Bronchial epithelial cell (primary cell): ENCODE measurements at places on chromosomes 4 and X. TPM values are rescaled to one million over a fixed set of nuclear protein-coding genes. Genes with fewer than 3 reads are reported as not detected.

DNA sequence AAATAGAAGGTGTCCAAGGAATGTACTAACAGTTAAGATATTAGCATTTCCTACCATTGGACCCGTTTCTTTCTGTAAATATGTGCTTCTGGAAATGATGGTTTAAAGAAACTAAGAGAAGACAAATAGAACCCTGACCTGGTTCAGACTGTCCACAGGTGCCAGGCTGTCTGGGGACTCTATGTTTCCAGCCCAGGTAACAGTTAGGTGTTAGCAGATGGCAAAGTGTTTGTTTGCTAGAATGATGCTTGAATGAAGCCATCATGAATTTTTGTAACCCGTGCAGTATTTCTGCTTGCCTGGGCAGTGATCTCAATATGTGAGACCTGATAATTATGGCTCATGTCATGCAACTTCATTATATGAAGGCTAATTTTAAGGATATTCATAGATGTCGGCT, 87.5 kb downstream of the LRRC66 start:
- DNase-seq: no peak

Gene PAGE4
- total RNA-seq: not detected in 2 replicates

- DNase-seq: no peak
Observed at GRCh38 chr4:123876143-123876542, 479.5 kb downstream of the SPRY1 start.

Gene UGT2A1
- not detected in 2 replicates for total RNA-seq

DNA sequence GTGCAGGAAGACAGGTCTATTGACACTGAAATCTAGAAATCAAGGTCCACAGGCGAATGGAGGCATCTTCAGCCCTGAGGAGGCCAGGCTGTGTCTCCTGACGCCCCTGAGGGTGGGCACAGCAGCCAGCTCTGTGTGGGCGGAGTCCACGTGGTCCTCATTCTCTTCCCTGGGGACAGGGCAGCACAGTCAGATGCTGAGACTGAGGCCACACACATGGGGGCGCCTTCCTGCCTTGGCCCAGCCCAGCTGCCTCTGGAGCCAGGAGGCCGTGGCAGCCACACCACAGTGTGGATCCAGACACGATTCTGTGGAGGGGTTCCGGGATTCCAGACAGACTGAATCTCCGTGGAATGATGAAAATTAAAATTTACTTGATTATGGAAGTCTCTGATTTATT, 20.8 kb downstream of the FGFR3 start:
- DNase-seq: no peak

Gene TCEAL9
- 46.6 and 66.6 TPM in 2 replicates for total RNA-seq

Gene RNF175
- under 0.01 TPM in 1 of 2 replicates, not detected in the other for total RNA-seq

Gene TMEM35A
- total RNA-seq: not detected in 2 replicates

Gene ATG4A
- total RNA-seq: 12.4 and 19.5 TPM in 2 replicates

Gene PNMA3
- under 0.01 TPM in 1 of 2 replicates, not detected in the other for total RNA-seq

DNA sequence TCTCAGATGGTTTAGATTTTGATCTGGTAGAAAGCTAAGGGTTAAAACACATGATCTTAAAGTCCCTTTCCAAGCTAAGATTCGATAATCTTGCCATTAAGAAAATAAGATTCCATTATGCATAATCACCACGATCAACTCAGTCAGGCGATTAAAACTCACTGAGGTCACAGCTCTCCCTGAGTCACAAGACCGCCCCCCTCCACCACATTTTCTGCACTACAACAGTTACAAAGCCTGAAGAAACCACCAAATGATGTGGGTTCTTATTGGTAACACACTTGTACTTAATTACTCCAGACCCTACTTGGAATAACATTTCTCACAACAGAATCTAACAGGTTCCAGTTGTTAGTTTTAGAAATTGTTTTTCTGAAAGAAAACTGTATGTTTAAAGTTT, 62.8 kb downstream of the SH3KBP1 start:
- no peak for DNase-seq

GRCh38 chr4:168440442-168441264, 39.6 kb downstream of the DDX60L start:
- DNase-seq: peak; percentile 87

DNA sequence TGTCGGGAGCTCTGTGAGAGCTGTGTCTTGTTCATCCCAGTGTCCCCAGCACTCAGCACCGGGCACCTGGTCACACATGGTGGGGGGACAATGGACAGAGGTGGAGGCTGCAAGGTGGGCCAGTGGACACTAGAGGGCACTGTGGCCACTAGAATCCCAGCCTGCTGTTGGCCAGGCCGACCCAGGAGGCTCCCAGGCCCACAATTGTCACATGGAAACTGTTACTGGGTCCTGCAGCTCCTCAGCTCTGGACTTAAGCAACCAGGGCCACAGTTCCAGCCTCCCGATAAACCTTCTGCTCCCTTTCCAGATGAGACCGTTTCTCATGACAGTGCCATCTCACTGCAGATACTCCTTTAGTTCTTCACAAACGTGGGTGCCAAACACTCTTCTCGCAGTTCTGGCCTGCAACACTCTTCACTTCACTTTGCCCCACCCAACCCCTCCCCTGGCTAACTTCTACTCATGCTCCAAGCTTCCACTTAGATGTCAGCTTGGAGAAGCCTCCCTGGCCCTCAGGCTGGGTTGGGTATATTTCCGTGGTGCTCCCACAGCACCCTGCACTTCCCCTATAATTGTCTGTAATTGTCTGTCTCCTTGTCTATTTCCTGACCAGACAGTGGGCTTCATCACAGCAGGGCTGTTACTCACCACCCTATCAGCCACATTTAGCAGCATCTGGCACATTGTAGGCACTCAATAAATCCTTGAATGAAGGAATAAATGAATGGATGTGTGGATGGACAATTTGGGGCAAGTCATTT, 3.5 kb upstream of the IQSEC2 start:
- DNase-seq: peak; percentile 17

DNA sequence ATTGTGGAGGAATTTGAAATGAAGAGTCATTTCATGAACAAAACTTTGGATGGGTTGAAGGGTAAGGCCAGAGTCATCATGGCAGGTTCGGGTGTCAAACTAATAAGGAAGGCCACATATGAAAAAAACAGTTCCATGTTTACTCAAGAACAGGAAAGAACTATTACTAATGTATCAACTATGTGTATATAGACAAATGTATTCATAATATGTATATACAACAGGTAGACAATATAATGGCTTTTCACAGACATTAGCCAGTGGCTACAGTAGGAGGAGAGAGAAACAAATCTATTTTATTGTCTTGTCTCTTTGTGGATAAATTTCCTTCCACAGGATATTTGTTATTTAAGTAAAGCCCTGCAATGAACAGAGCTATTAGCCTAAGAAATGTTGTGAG, 101.1 kb downstream of the CBLL2 start:
- DNase-seq: peak; percentile 69

DNA sequence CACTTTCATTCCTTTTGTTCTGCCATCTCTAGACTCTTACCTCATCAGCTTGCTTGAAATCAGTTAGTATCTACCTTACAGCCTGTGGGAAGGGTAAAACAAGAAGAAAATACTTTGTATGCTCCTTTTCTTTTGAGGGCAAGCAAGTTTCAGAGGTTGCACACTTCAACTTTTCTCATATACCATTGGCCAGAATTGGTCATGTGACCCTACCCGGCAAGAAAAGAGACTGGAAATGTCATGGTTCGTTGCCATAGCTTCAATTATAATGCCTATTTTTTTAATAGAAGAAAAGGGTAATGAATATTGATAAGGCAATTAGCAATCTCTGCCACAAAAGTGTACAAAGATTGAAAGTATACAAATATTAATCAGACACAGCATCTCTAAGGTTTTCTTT, 346.7 kb upstream of the TACR3 start:
- DNase-seq: no peak

DNA sequence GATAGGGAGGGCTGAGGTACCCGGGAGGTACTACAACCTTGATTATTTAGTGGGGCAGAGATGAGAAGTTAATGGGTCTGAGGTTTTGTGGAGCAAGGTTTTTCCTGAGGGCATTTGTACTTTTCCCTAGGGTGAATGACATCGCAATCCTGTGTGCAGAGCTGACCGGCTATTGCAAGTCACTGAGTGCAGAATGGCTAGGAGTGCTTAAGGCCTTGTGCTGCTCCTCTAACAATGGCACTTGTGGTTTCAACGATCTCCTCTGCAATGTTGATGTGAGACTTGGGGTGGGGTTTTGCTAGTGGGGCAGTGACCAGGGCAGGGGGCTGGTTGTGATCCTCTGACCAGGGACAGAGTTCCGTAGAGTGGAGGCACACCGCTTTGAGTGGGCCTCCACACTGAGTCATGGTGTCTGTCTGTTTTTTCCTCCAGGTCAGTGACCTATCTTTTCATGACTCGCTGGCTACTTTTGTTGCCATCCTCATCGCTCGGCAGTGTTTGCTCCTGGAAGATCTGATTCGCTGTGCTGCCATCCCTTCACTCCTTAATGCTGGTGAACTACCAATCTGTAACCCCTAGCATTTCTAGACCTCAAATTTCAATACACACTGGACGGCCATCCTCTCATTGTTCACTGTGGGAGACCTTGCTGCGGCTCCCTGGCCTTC, 9.9 kb downstream of the MED12 start:
- no peak for DNase-seq

DNA sequence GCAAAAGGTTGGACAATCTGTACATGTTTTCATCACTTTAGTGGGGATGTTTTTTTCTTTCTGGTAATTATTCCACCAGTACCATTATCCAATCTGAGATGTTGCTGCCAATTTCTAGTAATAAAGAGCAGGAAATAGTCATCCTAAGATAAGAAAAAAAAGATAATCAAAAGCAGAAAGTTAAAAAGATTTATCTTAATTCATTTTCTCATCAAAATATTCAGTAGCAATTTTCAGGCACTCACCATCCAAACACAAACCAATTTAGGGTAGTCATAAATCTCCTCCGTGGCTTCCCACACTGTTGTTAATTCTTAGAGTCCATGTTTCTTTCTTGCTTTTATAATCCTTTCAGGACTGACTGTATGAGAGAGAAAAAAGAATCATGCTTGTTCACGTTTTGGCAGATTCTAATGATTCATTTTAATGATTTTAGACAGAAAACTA, 263.7 kb upstream of the UGT8 start:
- no peak for DNase-seq

Gene SOWAHD
- total RNA-seq: under 0.01 TPM in 2 replicates

DNA sequence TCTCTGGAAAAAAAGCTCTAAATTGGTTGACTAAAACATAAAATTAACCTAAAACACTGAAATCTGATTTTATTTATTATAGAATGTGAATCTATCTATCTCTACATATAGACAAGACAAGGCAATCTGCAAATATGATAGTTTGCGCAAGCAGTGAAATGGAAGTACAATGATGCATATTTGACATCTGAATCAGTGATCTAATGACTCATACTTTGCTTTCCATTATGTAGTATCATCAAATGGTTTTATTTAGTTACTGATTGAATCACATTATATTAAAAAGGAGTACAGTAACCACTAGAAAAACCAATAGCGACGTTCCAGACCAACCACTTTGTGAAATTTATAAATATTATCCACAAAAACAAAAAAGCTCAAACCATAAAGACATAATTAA, 1969.3 kb downstream of the PCDH7 start:
- peak; percentile 79 for DNase-seq

DNA sequence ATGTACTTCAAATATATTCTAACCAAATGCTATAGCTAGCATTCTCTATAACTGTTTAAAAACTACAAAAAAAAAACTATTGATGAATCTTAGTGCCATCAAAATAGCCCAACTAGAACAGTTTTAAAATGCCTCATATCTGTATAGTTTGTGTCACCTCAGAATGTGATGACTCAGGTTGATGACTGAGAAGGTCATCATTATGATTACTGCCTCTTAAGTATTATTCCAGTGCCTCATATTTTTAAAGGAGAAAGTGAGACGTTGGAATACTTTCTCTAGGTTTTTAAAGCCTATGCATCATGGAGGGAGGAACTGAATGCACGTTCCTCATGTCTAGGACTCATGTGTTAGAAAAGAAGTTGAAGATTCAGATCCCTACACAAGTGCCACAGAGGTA, 88.2 kb downstream of the TMA16 start:
- peak; percentile 10 for DNase-seq

GRCh38 chr4:18389115-18389514, 367.6 kb upstream of the LCORL start:
- DNase-seq: no peak

GRCh38 chr4:1381181-1381621, 25.0 kb downstream of the NKX1-1 start:
- no peak for DNase-seq

GRCh38 chr4:68655764-68656444, 14.5 kb downstream of the UGT2B15 start:
- peak; percentile 15 for DNase-seq

DNA sequence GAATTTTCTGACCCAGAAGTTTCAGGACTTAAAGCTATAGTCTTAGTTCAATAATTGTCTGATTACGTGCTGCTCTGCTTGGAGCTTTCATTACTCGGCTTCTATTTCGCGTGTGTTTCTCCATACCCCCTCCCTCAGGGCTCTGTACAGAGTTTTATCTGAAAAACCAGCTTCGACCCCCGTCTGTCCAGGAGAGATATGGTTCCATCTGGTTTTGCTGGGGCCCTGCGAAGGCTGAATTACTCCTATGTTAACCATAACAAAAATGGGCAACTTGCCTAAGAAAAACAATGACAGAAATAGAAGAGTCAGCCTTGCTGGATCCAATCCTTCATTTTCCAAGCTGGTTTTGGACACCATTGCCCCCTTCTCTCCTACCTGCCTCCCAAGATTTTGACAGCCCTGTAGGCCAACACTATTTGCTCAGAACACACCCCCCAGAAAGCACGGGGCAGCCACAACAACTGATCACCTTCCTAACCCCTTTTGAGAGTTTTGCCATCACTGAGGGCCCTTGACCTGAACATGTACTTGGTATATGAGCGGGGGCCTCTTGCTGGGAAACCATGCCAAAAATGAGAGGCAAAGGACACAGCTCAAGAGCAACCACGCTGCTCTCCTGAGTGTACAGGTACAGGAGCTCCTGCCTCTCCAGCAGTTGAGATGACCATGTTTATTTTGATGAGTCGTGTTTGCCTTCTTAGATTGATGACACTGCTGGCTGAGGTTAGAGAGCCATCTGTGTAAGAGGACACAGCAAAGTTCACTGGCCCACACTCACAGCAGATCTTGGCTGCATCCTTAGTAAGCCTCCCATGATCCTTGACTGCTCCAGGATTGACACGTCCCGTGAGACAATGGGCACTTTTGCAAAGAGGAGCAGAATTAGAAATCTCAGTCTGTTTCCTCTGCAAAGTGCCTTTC, 36.2 kb upstream of the ATP6AP2 start:
- peak; percentile 18 for DNase-seq

GRCh38 chr4:168304744-168305459, 13.7 kb downstream of the DDX60 start:
- peak; percentile 100 for DNase-seq

Gene AWAT2
- not detected in 2 replicates for total RNA-seq

DNA sequence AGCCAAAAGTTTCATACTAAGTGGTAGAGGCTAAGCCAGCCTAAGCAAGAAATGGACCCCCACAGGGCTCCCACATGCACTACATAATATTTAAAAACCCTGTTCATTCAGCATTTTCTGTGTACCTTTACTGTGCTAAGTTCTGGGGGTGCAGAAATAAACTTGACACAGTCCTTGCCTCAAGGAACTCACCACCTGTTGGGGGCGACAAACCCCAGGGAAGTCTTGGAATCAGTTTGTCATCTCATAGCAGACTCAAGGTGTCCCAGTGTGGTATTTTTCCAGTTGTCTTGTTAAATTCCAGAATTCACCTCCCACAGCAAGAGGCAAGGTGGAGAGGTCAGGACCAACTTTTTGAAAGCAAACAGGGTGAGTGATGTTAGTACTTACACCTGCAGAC, 43.1 kb downstream of the ATG4A start:
- no peak for DNase-seq
